ENCODE measurements at places on chromosomes 7 and 10.

DNA sequence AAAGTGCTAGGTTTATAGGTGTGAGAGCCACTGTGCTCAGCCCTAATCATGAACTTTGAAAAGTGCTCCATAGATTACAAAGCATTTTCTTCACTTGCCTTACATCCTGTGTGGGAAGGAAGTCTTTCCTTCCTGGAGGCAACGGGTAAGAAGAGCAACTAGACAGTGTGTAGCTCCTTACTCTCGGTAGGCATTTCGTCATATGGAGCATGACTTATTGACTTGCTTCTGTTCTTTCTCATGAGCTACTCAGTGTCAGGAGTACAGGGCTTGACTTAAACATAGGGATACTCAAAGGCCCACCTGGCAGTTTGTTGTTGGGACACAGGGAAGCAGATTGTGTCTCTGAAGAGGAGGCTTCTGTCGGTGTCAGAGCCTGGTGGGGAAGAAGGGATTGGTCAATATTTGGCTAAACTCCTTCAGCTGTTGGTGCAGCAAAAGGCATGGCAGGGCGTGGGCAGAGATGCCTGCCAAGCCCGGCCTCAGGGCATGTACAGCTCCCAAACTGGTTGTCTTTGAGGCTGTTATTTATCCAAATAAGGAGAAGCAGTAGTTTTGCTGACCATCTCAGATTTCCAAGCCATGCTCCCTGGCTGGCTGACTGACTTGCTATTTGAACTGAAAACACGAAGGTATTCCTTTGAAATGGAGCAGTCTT, 248.9 kb downstream of the KIAA1217 start:
- DNase-seq = no peak

DNA sequence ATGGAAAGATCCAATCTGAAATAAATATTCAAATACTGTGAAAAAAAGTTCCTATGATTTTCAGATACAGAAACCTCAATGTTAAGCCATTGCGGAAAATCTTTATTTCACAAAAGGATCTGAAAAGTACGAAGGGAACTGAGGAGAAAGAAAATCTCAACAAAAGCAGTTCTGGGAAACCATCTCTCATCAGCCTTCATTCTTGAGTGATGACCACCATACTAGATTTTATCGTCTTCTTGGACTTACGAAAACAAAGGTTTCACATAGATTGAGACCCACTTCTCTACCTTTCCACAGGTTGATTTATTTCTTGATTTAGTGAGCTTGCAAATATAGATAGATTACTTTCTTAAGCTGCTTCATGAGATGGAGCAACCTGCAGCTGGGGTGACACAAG, 293.4 kb upstream of the LYZL1 start:
- no peak for DNase-seq

DNA sequence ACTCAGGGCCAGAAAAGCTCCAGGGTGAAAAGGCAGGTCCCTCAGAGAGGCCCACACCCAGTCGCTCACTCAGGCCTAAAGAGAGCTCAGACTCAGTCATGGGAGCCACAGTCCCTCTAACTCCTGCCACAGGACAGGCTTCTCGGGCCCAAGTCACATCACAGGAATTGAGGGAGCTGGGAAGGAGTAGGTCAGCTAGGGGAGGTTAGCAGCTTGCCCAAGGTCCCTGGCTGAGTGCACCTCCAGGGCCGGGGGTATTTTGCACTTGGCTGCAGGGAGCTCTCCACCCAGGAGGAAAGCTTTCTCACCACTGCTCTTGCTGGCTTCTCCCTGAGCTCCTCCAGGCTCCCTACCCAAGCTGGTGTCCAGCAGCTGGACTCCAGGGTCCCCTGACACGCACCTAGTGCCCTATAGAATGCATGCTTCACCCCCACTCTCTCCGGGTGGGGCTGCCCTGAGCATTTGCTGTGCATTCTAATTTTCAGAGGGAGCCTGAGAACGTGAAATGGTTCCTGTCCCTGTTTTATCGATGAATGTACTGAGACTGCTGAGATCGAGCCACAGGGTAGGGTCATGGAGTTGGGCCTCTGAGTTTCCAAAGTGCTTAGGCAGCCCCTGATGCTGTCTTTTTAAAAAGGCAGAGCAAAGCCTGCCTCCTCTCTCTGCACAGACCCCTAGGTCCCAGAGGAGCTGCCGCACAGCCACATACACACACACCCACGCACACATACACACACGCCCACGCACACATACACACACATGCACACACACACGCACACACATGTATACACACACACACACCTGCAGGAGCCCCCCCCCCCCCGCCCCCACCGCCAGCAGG, 37.9 kb upstream of the RET start:
- DNase-seq = no peak

- no peak for DNase-seq
Observed at GRCh38 chr7:80330434-80330833, 181.4 kb downstream of the GNAT3 start.

- no peak for DNase-seq
Observed at GRCh38 chr10:119724593-119725516, 995 bp upstream of the INPP5F start.

GRCh38 chr10:74097776-74098175, 52.9 kb downstream of the AP3M1 start:
- DNase-seq = no peak

DNA sequence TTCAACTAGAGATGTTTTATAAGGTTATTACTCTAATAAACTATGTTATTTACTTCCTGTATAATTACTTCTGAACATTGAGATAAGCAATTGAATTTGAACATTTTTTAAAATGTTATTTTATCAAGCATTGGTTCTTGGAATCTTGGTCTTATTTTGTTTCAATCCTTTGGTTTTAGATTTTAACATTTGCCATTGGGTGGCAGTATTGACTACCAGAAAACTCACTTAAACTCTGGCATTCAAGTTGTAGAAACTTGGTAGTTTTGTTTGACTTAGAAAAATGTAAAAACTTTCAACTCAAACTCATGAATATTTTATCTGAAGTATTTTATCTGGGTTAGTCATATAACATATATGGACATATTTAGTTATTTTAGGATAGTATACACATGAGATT, 48.1 kb downstream of the ATRNL1 start:
- DNase-seq = no peak

- no peak for DNase-seq
Observed at GRCh38 chr7:10225275-10225674, 748.4 kb upstream of the PHF14 start.

DNA sequence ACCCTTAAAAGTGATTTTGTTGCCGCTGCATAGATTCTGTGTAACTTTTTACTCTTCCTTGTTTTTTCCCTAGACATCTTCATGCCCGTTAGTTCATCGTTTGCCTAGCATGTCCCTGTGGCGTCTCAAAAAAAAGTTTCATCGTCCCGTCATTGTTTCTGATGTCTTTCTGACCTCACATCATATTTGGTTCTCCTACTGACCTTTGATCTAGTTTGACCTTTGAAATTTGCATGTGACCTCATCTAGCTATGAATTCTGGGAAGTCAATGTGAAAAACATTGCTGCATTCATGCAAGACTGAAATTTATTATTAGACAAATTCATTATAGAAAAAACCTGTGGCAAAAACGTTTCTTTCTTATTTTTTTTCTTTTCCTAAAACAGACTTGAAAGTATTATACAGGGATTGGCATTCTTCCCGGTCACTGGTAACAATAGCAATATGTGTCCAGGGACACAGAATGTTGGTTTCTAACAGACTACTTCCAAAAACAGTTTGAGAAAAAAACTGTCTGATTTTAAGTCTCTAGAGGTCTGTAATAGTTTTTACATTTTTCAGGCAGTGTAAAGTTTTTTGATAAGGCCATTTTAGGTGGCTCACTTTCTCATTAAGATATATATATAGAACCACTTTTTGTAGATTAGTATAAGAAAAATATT, 280.9 kb downstream of the USP6NL start:
- DNase-seq = no peak

GRCh38 chr10:30789806-30790205, 160.3 kb upstream of the LYZL2 start:
- no peak for DNase-seq

DNA sequence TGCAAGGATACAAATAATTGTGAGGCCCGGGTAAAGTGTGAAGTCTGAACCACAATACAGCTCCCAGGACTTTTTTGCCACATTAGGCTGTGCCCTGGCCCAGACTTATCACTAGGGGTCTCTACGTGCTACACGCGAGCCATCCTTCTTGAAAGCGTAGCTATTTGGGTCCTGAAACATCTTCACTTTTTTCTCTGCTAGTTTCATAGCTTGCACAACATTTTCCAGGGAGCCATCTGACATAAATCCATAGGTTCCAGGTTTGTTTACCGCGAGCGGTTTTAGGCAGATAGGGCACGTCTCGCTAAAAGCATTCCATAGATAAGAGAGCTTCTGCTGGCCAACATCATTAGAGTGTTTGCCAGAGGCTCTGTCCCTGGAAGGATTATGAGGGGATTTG, 226.5 kb downstream of the RPS24 start:
- DNase-seq = no peak

- DNase-seq = no peak
Observed at GRCh38 chr7:39238234-39238869, 260.6 kb downstream of the POU6F2 start.

GRCh38 chr7:155192961-155193640, 104.6 kb upstream of the INSIG1 start:
- DNase-seq = no peak

DNA sequence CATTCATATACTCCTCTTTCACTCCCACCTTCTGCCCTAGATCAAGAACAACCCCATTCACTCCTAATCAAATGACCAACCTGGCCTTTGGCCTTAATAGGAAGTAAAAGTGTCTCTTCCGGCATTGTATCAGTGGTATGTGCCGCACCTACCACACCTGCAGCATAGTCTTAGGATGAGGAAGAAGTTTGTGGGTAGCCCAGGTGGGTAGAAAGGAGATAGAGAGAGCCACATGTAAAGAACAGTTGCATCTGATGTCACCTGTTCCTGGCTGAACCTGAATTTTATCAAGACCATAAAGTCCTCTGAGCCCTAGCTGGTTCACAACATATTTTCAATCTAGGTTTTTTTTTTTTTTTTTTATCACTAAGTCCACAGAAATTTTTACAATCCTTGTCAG, 55.5 kb upstream of the PTPN12 start:
- DNase-seq = no peak

- DNase-seq = no peak
Observed at GRCh38 chr10:117007080-117007479, 2.1 kb upstream of the SHTN1 start.

GRCh38 chr10:124650820-124651401, 93.3 kb downstream of the FAM53B start:
- DNase-seq = no peak

GRCh38 chr7:78279032-78279431, 480.5 kb downstream of the PHTF2 start:
- DNase-seq = no peak

- no peak for DNase-seq
Observed at GRCh38 chr10:5590816-5591215, 66.1 kb downstream of the CALML3 start.

DNA sequence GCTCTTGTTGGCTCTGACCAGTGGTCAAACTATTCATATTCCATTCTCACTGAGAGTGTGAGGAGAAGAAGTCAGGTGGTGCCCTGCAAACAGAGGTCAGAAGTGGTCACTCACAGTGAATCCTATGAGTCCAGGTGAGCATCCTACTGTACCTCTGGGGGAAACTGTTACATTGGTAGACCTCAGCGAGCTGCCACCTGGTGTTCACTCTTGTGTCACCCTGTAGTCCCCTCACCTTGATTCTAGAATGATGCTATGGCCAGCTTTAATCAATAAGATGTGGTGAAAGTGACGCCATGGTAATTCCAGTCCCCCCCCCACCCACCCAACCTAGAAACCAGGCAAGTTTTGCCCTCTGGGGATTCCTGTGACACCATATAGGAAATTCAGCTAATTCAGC, 1.2 kb upstream of the AMPH start:
- DNase-seq = no peak

DNA sequence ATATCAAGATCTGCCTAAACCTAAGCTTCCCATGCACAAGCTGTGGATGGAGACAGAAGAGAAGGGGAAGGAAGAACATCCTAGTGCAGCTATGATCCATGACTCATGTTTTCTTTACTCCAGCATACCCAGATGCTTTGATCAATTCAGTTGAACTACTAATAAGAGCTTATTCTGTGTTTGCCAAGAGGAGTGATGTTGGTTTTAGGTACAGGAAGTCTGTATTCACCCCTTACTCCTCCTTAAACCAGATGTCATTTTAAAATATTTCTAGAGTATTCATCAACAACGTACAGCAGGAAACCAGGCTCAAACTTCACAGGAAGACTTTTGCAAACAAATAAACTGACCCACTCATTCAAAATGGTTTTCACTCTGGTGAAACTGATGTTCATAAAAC, 29.2 kb downstream of the PANK1 start:
- DNase-seq = no peak

GRCh38 chr10:132899751-132900065, 42.7 kb downstream of the CFAP46 start:
- no peak for DNase-seq

DNA sequence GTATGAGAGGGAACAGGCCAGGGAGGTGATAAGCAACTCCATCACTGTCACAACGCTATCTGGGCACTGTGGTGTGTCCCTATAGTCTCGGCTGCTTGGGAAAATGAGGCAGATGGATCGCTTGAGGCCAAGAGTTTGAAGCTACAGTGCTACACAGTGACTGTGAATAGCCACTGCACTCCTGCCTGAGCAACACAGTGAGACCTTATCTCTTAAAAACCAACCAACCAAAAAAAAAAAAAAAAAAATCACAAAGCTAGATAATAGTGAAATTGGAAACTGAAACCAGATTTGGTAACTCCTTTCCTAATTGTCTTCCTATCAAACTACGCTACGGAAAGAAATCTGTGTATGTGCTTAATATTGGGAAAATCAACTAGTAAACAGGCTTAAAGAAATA, 14.1 kb downstream of the MICU1 start:
- DNase-seq = no peak

GRCh38 chr10:57973451-57973850, 294.2 kb downstream of the IPMK start:
- DNase-seq = no peak

DNA sequence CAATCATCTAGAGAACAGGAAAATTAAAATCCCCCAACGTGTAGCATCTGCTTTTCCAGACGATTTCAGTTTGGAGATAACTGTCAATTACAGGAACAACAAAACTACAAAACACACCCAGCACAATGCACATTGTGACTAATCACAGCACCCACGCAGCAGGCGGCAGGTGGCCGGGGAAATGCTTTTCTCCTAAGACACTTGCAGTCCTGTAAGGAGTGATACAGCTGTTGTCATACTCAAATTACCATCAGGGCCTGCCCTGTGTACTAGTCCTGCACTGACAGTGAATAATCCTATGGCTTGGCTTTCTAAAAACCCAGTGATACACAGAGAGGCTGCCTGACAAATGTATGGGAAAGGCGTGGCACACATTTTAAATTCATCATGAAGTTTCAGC, 37.8 kb downstream of the COBL start:
- no peak for DNase-seq

GRCh38 chr10:110709444-110709828, 65.3 kb downstream of the RBM20 start:
- DNase-seq = no peak

GRCh38 chr10:10847387-10847786, 170.3 kb upstream of the CELF2 start:
- no peak for DNase-seq

- DNase-seq = no peak
Observed at GRCh38 chr7:22871661-22872060, 49.0 kb upstream of the TOMM7 start.

GRCh38 chr7:155843426-155844018, 31.3 kb upstream of the SHH start:
- DNase-seq = no peak

- DNase-seq = no peak
Observed at GRCh38 chr7:116500078-116500853, 728 bp downstream of the CAV2 start.

- DNase-seq = no peak
Observed at GRCh38 chr10:71581376-71581775, 138.2 kb downstream of the C10orf105 start.

- no peak for DNase-seq
Observed at GRCh38 chr7:55931421-55932151, 20.1 kb upstream of the MRPS17 start.

All from NCI-H510A (cell line).